Adrenal gland (tissue), 19 donors: ENCODE measurements at places on chromosomes 16 and 17.

- DNase-seq = peak; percentile 76
These were observed 17.1 kb downstream of the LIG3 start for GRCh38 chr17:34997355-34997862.

DNA sequence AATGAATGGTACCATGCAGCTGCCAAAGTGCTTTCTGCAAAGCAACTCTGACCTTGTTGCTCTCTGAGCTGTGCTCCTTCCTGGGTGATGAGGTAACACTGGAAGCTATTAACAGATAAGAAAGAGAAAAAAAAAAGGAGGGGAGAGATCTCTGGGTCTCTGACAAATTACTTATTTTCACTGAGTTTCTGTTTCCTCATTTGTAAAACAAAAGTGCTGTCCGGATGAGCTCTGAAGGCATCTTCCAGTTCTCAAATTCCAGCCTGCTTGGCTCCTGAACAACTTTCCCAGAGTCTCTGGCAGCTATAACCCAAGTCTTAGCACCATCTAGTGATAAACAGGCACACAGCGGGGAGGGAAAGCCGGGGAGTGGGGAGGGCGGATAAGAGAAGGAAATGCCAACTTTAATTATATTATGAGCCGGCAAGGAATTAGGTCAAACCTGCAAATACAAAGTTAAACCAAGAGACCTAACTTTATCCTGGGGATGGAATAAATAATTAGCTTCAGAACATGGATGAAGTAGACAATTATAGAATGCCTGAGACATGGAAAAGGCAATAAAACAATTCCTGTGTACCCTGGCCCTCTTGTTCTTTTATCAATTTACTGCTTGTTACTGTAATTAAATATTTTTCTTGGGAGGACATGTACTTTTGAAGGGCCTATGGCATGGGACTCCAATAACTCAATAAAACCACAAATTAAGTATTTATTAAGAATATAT, 61.3 kb upstream of the KIFC3 start:
- DNase-seq = peak; percentile 89

GRCh38 chr16:74261068-74261467, 35.5 kb upstream of the PSMD7 start:
- DNase-seq = no peak

- no peak for DNase-seq
These were observed 39.0 kb downstream of the CA4 start for GRCh38 chr17:60188759-60189158.

DNA sequence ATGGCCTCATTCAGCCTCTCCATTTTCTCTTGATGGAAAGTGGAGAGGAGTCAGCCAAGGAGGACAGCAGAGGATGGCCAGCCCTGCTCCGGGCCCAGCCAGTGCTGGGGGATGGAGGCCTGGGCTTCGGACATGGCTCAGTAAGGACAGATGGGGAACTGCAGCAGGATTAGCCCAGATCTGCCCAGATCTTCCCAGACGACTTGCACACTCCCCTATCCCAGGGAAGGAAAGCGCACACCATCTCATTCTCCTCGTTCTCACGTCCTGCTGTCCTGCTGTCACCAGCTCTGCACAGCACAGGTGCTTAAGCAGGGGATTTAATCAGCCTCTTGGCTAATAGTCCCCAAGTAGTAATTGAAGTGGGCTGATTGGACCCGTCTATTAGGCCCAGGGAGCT, 100.2 kb upstream of the SDK2 start:
- DNase-seq = no peak

DNA sequence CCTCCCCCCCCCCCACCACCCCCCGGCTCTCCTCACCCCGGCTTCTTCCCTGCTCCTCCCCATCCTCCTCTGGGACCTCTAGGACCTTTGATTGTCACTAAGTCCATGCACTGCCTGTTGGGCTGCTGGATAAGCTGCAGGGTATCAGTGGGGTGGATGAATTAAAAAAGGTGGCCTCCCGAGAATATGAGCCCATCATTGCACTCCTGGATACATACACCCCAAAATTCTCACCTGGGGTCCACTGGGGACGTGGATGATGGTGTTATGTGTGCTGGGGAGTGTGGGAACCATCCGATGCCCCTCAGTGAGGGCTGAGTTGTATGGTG, 88.8 kb downstream of the IRF8 start:
- DNase-seq = no peak
